ENCODE measurements at places on chromosomes 1 and 21. TPM values are rescaled to one million over a fixed set of nuclear protein-coding genes. Genes with fewer than 3 reads are reported as not detected.

The HMCN1 gene
- total RNA-seq: 5.2 TPM

GRCh38 chr1:178933105-178933561 is 62.3 kb upstream of the ANGPTL1 start:
- no peaks in the 10 kb centered on the region for H3K4me1 ChIP-seq
- no peaks in the 10 kb centered on the region for H3K27me3 ChIP-seq
- H3K4me3 ChIP-seq: no peak overlapping the region
- DNase-seq: no peak
- H3K27ac ChIP-seq: no peak overlapping the region
- no peaks in the 10 kb centered on the region for H3K36me3 ChIP-seq

DNA sequence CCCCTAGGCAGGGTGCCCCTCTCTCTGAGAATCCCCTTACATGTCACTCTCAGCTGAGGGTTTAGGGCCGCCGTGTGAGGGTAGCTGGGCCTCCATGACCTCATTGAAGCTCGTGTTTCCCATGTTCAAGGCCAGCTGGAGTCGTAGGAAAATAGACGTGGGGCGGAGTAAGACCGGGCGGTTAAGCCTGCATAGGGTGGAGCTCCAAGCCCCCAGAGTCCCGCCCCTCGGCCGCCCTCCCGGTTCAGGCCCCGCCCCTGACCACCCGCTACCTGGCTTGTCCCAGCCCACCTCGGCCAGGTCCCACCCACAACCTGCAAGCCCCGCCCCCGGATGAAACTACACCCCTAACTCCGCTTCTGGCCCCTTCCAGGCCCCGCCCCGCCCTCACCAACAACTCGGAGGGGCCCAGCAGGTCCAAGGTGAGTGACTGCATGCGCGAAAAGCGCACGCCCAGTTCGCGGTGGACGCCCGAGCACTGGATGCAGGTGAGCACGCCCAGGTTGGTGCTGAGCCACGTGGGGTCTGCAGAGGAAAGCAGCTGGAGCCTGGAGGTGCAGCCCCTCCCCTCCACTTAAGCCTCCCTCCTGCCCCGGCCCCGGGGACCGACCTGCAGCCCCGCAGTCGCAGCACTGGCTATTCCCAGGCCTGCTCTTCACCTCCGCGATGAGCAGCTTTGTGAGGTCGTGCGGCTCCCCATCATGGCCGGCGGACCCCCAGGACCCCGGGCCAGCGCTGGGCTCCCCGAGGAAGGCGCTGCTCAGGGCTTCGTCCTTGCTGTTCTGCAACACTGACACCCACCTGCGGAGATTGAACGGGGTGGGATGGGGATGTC is 12.2 kb upstream of the TCEA3 start:
- H3K4me1 ChIP-seq: no peaks in the 10 kb centered on the region
- no peak for DNase-seq
- H3K27ac ChIP-seq: no peak overlapping the region
- no peaks in the 10 kb centered on the region for H3K27me3 ChIP-seq
- no peak overlapping the region for H3K4me3 ChIP-seq

GRCh38 chr1:90718411-90719329 is 1.6 kb upstream of the BARHL2 start:
- no peak overlapping the region for H3K27ac ChIP-seq
- no peak for DNase-seq
- no peaks in the 10 kb centered on the region for H3K36me3 ChIP-seq
- no peak overlapping the region for H3K4me3 ChIP-seq

- no peaks in the 10 kb centered on the region for H3K27me3 ChIP-seq
- no peaks in the 10 kb centered on the region for H3K4me1 ChIP-seq
- no peak for DNase-seq
- H3K27ac ChIP-seq: no peak overlapping the region
Observed at GRCh38 chr1:201053155-201053860, 29.8 kb upstream of the KIF21B start.

GRCh38 chr1:235403593-235403992 is 36.4 kb downstream of the TBCE start:
- no peaks in the 10 kb centered on the region for H3K4me1 ChIP-seq
- no peaks in the 10 kb centered on the region for H3K36me3 ChIP-seq
- no peak for DNase-seq
- no peak overlapping the region for H3K4me3 ChIP-seq
- no peaks in the 10 kb centered on the region for H3K27me3 ChIP-seq

The IQGAP3 gene
- total RNA-seq: 2.6 TPM

The QSOX1 gene
- 25.0 TPM for total RNA-seq

GRCh38 chr1:205515781-205516253 is 11.3 kb downstream of the CDK18 start:
- no peaks in the 10 kb centered on the region for H3K4me1 ChIP-seq
- no peak for DNase-seq
- no peaks in the 10 kb centered on the region for H3K36me3 ChIP-seq
- no peak overlapping the region for H3K27ac ChIP-seq
- no peaks in the 10 kb centered on the region for H3K27me3 ChIP-seq
- no peak overlapping the region for H3K4me3 ChIP-seq

The PRKCZ gene
- total RNA-seq: 19.3 TPM

The E2F2 gene
- 0.86 TPM for total RNA-seq

- DNase-seq: no peak
- H3K4me1 ChIP-seq: no peaks in the 10 kb centered on the region
- H3K27ac ChIP-seq: no peak overlapping the region
- no peaks in the 10 kb centered on the region for H3K27me3 ChIP-seq
- no peak overlapping the region for H3K4me3 ChIP-seq
Observed at GRCh38 chr21:39533545-39534380, 79.0 kb upstream of the B3GALT5 start.

The LRRC8B gene
- total RNA-seq: 5.5 TPM

DNA sequence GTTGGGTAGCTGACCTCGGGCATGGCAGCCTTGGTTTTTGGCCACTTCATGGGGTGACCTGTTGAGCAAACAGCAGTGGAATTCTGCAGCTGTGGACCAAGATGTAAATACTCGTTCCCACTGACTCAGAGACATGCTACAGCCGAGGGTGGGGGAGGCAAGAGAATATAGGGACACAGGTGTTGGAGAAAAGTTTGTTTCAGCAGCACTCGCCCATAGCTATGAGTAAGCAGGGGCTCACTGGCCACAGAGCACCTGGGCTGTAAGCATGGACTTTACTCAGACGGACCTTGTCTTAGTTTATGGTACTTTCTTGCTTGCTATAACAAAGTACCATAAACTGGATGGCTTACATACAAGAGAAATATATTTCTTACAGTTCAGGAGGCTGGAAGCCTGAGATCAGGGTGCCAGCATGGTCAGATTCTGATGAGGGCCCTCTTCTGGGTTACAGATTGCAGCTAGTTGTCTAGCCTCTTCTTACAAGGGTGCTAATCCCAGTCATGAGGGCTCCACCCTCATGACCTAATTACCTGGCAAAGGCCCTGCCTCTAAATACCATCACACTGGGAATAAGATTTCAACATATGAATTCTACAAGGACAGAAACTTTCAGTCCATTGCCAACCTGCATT is 437.2 kb upstream of the DAB1 start:
- H3K27ac ChIP-seq: no peak overlapping the region
- H3K27me3 ChIP-seq: no peaks in the 10 kb centered on the region
- no peaks in the 10 kb centered on the region for H3K4me1 ChIP-seq
- DNase-seq: no peak
- H3K4me3 ChIP-seq: no peak overlapping the region
- H3K36me3 ChIP-seq: no peaks in the 10 kb centered on the region

GRCh38 chr1:186476264-186477040 is 15.5 kb upstream of the PDC start:
- no peak overlapping the region for H3K27ac ChIP-seq
- H3K27me3 ChIP-seq: no peaks in the 10 kb centered on the region
- no peak for DNase-seq
- H3K4me3 ChIP-seq: no peak overlapping the region

The TNFAIP8L2 gene
- total RNA-seq: 4.2 TPM

GRCh38 chr1:163906283-163906682 is 584.5 kb downstream of the NUF2 start:
- H3K4me3 ChIP-seq: no peak overlapping the region
- no peaks in the 10 kb centered on the region for H3K4me1 ChIP-seq
- DNase-seq: no peak

DNA sequence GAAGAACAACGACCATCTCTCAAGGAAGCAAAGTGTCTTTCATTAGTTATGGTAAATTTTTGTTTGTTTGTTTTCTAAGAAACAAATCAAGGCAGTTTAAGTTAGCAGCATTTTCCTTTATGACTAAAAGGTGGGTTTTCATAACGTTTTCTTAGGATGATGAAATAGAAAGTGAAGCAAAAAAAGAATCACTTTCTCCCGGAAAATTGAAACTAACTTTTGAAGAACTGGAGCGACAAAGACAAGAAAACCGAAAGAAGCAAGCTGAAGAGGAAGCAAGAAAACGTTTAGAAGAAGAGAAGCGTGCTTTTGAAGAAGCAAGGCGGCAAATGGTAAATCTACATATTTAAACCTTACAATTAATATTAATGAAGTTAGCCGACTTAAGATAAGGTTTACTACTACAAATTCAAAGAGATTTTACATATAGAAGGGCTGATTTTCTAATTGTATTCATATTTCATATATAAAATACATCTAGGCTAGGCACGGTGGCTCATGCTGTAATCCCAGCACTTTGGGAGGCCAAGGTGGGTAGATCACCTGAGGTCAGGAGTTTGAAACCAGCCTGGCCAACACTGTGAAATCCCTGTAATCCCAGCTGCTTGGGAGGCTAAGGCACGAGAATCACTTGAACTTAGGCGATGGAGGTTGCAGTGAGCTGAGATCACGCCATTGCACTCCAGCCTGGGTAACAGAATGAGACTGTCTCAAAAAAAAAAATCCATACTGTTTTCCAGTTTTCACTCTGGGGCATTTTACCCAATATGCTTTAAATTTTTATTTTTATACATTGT is 38.3 kb downstream of the NEXN start:
- H3K27me3 ChIP-seq: no peaks in the 10 kb centered on the region
- no peaks in the 10 kb centered on the region for H3K36me3 ChIP-seq
- no peak for DNase-seq
- no peak overlapping the region for H3K4me3 ChIP-seq

GRCh38 chr1:22870201-22870871 is 102.3 kb downstream of the LACTBL1 start:
- H3K27ac ChIP-seq: no peak overlapping the region
- H3K4me1 ChIP-seq: no peaks in the 10 kb centered on the region
- no peaks in the 10 kb centered on the region for H3K27me3 ChIP-seq

- no peaks in the 10 kb centered on the region for H3K27me3 ChIP-seq
- no peak for DNase-seq
- no peak overlapping the region for H3K4me3 ChIP-seq
- no peak overlapping the region for H3K27ac ChIP-seq
Observed at GRCh38 chr1:230794871-230795605, 47.9 kb downstream of the CAPN9 start.

GRCh38 chr1:180026556-180026955 is 71.9 kb downstream of the CEP350 start:
- H3K36me3 ChIP-seq: peaks cover 6% of the 10 kb centered on the region
- no peak overlapping the region for H3K4me3 ChIP-seq
- no peak overlapping the region for H3K27ac ChIP-seq
- H3K27me3 ChIP-seq: no peaks in the 10 kb centered on the region
- H3K4me1 ChIP-seq: no peaks in the 10 kb centered on the region

The ADSS2 gene
- 16.1 TPM for total RNA-seq

The NR5A2 gene
- 24.1 TPM for total RNA-seq

- no peaks in the 10 kb centered on the region for H3K4me1 ChIP-seq
- no peak overlapping the region for H3K27ac ChIP-seq
- H3K36me3 ChIP-seq: no peaks in the 10 kb centered on the region
- DNase-seq: no peak
- no peaks in the 10 kb centered on the region for H3K27me3 ChIP-seq
- no peak overlapping the region for H3K4me3 ChIP-seq
Observed at GRCh38 chr1:87598429-87598828, 269.7 kb downstream of the LMO4 start.

DNA sequence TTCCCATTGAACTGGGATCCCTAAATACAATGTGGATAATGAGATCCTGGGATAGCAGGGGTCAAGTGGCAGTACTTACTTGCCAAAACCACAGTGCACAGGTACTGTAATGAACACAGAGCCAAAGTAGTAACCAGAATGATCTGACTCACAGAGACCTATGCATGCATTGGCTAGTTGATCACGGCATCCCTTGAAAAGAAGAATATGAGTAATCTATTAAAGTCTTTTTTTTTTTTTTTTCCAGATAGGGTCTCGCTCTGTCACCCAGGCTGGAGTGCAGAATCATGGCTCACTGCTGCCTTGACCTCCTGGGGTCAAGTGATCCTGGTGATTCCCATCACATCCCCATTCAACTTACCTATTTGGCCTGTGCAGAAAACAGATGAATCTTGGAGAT is 29.4 kb upstream of the EIF4G3 start:
- H3K4me3 ChIP-seq: no peak overlapping the region
- no peak overlapping the region for H3K27ac ChIP-seq
- no peaks in the 10 kb centered on the region for H3K27me3 ChIP-seq
- H3K4me1 ChIP-seq: no peaks in the 10 kb centered on the region

The ZFYVE9 gene
- total RNA-seq: 13.0 TPM

DNA sequence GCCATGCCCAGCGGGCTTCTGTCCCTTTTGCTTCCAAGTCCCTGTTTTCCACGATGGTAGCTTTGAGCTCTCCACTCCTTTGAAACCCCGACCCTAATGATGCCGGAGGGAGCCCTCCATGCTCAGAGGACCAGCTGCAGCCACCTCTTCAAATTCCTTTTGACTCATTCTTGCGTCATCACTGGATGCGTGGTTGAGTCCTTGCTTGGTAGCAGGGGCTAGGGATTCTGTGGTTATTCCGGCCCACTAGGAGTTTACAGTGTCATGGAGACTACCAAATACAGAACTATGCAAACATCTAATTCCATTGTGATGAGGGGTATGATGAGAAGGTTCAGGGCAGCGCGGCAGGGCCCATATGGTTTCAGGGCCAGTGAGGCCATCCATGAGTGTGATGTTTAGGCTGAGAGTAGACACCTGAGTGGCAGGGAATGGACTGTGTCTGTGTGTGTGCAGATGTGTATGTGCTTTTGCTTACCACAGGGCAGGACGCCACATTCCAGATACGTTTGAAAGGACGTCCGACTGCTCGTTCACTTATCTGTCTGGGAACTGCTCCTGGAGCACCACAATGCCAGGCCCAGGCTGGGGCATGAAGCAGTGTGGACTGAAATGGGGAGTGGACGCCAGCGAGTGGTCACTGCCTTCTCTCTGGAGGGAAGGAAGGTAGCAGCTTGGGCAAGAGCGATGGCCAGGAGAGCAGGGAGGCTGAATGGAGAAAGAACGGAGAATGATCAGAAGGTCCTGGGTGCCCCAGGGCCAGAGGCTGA is 30.4 kb upstream of the ZBTB21 start:
- peaks cover 20% of the 10 kb centered on the region for H3K4me1 ChIP-seq
- no peaks in the 10 kb centered on the region for H3K36me3 ChIP-seq
- H3K27ac ChIP-seq: peak overlapping the region; percentile 29
- no peaks in the 10 kb centered on the region for H3K27me3 ChIP-seq

DNA sequence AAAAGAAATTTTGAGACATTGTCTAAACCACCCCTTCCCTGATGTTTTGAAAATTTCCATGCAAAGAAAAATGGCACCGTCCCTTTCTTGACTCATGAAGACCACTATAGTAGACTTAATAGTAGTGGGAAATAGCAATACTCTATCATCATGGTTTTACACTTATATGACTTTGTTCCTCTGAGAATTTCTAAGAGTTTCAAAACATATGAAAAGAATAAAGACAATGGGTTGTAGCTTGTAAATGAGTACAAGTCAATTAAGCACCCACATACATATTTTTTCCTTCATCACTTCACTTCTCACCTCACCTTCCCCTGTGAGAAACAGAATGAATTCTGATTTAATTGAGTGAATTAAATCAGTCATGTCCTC is 151.7 kb downstream of the LYPLAL1 start:
- no peak overlapping the region for H3K4me3 ChIP-seq
- no peaks in the 10 kb centered on the region for H3K27me3 ChIP-seq
- DNase-seq: no peak
- H3K27ac ChIP-seq: no peak overlapping the region
- H3K36me3 ChIP-seq: no peaks in the 10 kb centered on the region

- H3K4me1 ChIP-seq: no peaks in the 10 kb centered on the region
- H3K4me3 ChIP-seq: no peak overlapping the region
- no peaks in the 10 kb centered on the region for H3K36me3 ChIP-seq
- H3K27ac ChIP-seq: no peak overlapping the region
- DNase-seq: no peak
Observed at GRCh38 chr1:40872276-40872675, 10.1 kb upstream of the CITED4 start.

The TRIM46 gene
- total RNA-seq: not detected

All from right lobe of liver (tissue), 6 donors.